Cardiac muscle cell (in vitro differentiated cells and primary cell): ENCODE measurements at places on chromosomes 12 and 14.
A peak's percentile ranks its signal among the peaks of the same experiment; 100 is the strongest.

DNA sequence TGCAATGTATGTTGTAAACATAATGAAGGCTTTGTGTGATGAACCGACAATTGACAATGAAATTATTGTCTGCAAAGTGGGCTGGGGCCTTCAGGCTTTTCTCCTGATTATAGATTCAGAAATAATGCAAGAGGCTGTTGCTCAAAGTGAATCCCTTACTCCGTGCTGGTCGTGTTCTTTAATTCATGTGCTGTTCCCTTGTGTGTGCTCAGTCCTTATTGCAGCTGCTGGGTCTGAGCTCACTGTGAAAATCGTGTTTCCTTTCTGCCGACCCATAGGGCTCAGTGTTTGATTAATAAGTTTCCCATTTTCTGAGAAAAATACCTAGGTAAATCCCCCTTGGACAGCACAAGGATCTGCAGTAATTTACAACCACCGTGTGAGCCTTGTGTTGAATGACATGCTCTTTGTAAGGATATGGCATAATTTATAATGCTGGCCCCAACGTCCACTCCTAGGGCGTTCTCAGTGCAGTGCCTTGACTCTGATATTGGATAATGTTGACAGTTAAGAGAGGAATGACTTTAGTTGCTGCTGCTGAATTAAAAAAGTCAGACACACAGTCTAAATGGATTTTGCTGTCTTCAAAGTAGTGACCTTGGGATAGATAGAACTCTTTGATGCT, 81.6 kb downstream of the RGS6 start:
- DNase-seq = no peak

DNA sequence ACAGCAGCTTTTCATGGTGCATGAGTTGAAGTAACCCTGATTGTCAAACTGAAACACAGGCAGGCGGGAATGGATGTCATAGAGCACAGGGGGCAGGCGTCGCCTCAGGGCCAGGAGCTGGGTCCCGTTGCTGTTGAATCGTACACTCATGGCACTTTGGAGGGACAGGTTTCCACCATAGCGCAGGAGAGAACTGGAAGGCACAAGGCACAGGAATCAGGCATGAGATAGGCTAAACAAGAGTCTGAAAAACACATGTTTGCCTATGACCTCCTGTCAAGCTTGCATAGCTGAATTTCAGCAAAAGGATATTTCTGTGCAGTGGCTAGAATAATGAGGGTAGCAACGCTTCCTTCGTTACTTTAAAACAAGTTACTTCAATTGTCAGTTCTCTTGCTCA, 61.2 kb downstream of the DCAF5 start:
- DNase-seq = no peak

GRCh38 chr12:76041406-76041805, 9.8 kb upstream of the PHLDA1 start:
- no peak for DNase-seq

DNA sequence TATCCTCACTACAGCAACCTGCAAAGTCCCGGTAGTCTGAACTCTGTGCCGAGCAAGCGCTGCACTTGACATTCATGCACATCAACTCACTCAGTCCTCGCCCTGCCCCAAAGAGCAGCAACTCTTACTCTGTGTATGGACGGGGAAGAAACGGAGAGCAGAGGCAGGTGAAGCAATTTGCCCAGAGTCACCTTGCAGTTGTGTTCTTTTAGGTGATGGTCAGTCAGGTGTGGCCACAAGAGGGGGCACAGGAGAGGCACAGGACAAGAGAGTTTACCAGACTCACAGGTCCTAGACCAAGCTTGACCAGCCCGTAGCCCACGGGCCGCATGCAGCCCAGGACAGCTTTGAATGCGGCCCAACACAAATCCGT, 39.1 kb downstream of the TSPAN11 start:
- no peak for DNase-seq

GRCh38 chr12:104671409-104672095, 214.8 kb downstream of the CHST11 start:
- peak; percentile 69 for DNase-seq

GRCh38 chr12:13947276-13947946, 34.0 kb downstream of the GRIN2B start:
- DNase-seq = no peak

DNA sequence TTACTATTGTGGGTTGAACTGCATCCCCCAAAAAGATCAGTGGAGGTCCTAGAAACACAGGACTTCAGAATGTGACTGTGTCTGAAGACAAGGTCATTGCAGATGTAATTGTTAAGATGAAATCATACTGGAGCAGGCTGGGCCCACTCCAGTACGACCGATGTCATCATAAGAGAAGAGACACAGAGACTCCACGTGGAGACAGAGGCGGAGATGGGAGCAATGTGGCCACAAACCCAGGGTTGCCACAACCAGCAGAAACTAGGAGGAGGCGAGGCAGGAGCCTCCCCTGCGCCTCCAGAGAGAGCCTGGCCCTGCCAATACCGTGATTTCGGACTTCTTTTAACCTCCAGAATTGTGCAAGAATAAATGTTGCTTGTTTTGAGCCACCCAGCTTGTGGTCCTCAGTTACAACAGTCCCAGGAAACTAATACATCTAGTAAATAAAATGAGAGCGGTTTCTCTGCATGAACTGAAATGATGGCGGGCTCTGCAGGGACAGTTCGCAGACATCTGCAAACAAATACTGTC, 25.7 kb upstream of the FZD10 start:
- DNase-seq = no peak

DNA sequence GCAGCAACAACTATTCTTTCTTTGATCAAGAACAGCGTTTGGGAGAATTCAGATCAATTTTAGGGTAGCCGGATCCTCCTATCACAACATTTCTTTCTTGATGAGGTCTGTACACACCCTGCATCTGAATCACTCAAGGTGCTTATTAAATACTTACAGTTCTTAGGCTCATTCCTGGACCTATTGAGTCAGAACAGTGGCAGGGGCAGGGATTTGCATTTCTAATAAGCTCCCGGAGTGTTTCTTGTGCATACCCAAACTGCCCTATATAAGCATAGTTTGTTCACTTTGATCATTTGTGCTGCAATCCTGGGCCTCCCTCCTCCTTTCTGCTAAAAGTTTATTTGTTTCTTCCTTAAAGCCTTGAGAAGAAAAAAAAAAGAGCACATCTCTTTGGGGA, 80.5 kb upstream of the RPH3A start:
- no peak for DNase-seq

- DNase-seq = no peak
These were observed 383.3 kb downstream of the ALG10 start for GRCh38 chr12:34405286-34406227.

- DNase-seq = no peak
These were observed 249.0 kb downstream of the DPF3 start for GRCh38 chr14:72644758-72645489.

DNA sequence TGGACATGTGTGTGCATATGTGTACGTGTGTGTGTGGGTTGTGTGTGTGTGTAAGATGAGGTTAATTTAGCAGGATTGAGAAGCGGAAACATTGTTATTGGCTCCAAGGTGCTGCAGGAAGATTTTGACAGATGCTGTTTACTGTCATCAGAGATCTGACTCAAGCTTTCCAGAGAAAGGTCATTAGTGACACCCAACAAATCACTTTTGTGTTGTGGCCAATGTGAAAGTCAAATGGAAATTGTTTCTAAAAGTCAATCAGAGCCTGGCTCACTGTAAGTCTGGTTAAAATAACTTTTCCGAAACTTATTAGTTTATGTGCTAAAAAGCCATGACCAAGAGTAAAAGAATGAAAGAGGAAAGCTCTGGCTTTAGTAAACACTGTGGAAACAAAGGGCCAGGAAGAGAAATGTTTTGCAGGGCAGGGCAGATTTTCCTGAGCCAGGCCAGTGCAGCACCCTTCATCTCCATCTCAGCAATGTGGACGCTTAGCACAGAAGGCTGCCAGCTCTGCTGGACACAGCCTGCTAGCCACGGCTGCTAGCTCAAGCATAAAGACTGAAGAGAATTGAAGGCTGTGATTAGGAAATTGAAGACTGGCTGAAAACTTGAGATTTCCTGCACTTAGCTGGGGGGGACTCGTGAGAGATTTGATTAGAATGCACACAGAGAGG, 235.8 kb downstream of the NEDD1 start:
- peak; percentile 53 for DNase-seq

- no peak for DNase-seq
These were observed 85.6 kb downstream of the CMKLR1 start for GRCh38 chr12:108253540-108253939.

- DNase-seq = no peak
These were observed 756.4 kb downstream of the C12orf50 start for GRCh38 chr12:87272851-87273250.

DNA sequence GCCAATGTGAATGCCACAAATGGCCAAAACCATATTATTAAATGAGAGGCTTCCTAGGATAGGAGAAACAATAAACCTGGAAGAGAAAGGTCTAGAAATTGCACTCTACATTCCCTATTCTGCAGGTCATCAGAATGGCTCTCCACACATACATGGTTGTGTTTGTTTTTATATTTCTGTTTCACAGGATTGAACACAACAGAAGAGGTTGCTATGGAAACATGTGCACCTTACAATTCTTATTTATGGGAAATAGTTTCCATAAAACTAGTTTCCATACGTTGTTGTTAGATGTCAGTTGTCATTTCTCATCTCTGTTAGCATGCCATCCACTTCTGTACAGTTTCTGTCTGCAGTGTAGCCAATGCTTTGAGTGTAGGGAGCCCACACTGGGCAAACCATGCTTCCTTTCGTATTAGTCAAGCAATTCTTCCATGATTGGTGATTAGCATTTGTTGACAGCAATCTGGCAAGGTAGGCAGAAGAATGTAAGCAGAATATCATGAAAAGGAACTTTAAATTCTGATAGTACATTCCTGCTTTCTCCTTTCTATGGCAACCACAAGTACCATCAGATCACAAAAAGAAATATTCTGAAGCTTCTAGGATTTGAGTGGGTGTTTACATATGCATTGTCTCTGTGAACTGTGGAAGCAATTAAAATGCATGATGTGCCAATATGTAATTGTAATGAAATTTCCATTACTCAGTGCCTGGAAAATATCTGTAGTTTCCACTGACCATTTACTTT, 141.6 kb upstream of the AVPR1A start:
- DNase-seq = no peak

DNA sequence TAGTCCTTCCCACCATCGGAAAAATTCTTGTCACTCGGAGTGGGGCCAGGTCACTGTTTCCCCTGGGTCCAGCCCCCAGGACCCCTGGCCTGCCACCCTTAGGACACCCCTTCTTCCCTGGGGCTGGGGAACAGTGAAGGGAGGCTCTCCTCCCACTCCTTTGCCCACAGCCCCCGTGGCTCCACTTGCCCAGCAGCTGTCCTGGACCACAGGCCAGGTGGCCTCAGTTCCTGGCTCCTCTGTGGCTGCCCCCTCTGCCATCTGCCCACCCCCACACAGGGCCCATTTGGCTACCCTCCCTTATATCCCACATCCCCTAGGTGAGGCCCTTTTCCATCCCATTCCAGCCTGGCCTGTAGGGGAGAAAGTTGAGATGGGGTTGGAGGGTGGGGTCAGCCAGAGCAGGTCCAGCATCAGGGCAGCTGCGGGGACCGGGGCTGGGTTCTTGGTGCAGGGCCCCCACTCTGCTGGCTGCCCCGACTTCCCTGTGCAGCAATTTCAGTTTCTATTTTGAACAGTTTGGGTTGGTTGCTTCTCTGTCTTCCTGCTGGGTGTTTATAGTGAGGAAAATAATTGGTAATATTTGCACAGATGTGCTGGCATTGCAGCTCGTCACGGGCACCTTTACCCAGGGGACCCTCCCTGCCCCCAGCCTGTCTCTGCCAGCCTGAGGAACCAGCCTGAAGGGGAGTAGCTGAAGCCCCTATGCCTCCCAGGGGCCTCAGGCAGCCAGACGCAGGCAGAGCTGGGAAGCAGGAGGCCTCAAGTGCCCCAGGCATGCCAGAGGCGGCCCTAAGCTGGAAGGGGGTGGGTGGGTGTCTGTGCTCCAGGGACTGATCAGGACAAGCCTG, 23.4 kb downstream of the SYNDIG1L start:
- no peak for DNase-seq

DNA sequence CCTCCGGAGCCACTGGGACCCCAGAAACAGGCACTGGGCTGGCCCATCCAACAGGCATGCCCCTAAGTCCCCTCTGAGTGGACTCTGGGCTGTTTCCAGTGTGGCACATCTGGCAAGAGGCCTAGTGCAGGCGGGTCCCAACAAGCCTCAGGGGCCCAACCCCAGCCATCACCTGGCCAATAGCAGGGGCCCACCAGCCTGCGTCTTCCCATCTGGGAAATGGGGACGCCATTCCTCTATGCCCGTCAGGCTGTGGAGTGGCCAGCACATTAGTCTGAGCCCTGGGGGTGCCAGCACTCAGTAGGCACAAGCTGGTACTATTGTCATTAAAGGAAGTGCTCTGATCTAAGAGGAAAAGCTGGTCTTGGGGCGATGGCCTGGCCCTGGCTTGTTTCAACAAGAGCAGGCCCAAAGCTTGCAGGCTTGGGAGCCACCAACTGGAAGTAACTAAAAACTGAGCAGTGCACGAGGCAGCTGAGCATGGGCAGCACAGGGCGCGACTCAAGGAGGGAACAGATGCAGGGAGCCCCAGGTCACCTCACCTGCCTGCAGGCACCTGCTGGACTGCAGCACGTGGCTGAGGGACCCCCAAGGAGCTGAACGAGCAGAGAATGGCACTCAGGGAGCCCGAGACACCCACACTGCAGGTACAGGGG, 8.4 kb downstream of the DEGS2 start:
- DNase-seq = no peak

DNA sequence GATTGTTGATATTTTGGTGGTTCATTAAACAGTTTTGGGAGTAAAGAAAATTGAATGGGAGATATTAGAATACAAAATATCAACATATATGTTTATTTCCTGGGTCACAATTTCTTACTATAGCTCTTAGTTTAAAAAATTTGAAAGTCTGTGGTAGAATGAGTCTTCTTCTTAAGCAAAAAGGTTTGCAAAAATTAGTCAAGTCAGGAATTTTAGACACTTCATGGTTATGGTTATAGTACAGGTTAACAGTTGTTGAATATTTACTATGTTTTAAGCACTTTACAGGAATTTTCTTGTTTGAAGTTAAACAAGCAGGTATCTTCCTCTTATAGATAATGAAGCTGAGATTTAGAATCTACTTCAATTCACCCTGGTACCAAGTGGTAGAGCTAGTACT, 56.8 kb downstream of the USP15 start:
- no peak for DNase-seq

DNA sequence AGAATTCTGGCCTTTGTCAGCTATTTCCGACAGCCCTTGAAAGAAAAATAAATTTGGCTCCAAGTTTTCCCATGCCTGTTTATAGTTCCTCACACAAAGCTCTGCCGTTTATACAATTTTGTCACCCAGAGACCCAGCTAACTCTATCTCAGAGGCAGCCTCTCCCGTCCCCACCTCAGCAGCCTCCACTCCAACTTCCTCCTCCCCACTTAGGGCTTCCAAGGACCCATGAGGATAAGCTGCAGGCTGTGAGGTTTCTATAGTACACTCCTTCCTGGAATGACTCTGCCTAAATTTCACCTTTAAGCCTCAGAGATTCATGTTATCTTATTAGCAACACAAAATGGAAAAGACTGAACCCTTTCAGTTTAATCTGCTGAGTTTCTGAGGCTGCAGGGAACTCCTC, 71.8 kb downstream of the TTC9 start:
- DNase-seq = peak; percentile 7

- no peak for DNase-seq
These were observed 160.2 kb upstream of the LMNTD1 start for GRCh38 chr12:25713264-25713663.

GRCh38 chr14:89370381-89370780, 46.7 kb downstream of the FOXN3 start:
- no peak for DNase-seq

GRCh38 chr12:24014915-24015832, 65.7 kb upstream of the SOX5 start:
- DNase-seq = no peak
